ENCODE measurements at places on chromosomes 3 and 15.

GRCh38 chr3:144923046-144923775, 951.6 kb downstream of the DIPK2A start:
- DNase-seq: no peak

- DNase-seq: no peak
Observed at GRCh38 chr15:67917636-67918035, 77.8 kb upstream of the RNU6-1 start.

GRCh38 chr3:99579246-99579645, 59.1 kb upstream of the COL8A1 start:
- no peak for DNase-seq

DNA sequence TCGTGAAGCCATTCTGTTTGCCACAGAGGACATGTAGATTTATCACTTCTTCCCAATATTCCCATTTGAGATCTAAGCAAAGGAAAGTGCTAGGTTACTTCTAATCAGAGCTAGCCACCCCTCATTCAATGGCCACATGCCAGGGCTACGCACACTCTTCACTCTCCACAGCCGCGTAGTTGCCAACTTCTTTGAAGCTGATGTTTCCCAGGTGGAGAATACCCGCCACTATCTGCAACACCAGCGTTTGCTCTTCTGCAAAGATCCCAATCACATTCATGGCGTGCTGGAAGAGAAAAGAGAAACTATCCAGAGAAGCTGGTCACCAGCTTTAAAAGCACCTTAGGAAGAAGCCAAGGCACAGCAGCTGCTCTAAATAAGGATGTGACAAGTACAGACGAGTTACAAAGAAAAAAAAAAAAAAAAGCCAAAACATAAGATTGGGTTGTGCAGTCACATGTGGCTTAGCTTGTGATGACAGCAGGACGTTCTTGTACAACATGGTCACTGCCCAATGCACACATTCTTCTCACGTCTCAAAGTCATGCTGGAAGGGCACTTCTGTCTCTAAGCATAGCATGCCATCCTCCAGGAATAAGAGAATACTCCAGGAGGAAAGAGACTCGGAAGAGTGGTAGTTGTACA, 16.4 kb downstream of the LDHAL6B start:
- no peak for DNase-seq

DNA sequence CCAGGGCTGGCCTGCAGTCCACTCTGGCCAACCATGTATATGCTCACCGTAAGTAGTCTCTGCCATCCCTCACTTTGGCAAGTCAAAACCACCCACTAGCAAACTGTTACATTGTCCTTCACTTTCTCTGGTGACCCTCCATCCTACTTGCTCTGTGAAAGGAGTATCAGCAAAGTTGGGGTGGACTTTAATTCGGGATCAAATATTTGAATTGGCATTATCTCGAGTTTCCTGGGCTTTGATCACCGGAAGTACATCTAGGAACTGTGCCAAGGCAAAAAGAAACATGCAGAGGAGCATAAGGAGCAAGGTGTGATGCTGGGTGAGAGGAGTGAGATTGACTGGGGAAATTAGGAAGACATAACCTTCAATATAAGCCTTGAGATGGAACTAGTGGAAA, 188.9 kb upstream of the P2RY1 start:
- DNase-seq: no peak

DNA sequence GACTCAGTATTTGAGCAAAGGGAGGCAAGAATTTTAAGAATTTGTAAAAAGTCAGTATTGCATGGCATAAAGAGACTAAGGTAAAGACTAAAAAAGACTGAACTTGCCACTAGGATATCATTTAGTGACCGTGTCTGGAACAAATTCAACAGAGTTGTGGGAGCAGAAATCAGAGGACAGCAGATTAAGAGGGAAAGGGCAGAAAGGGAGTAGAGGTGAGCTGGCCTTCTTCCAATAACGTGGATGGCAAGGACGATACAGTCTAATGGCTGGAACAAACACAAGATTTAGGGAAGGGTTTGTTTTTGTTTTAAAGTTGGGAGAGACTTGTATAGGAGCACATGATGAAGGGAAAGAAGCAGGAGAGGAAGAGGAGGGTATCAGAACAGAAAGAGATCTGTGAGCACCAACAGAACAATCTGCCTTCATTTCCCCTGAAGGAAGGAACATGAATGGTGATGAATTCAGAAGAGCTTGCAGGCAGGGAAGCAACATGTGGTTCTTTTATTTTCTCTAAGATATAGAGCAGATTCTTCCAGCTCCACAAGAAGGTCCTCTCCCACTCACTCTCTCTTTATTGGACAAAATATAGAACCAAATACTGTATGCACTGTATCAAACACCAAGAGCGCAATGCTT, 8.6 kb downstream of the VGLL4 start:
- DNase-seq: no peak

- no peak for DNase-seq
Observed at GRCh38 chr3:99895131-99895696, 77.6 kb downstream of the CMSS1 start.

DNA sequence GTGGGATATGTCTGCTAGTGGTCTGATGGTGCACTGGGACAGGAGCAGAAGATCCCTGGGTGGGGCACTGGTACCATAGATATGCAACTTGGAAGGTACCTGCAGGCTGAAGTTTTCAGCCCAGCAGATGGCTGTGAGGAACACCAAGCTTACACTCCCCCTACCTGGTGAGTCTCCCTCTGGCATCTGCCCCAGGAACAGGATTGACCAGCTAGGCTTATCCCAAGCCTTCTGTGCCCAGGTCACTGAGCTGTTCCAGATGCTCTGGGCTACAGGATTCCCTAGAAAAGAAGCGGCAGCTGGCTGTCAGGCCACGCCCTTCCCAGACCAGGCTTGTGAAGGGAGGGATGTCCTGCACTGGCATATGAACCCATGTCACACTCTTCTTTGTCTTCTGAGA, 1130.0 kb downstream of the NAALADL2 start:
- DNase-seq: no peak

DNA sequence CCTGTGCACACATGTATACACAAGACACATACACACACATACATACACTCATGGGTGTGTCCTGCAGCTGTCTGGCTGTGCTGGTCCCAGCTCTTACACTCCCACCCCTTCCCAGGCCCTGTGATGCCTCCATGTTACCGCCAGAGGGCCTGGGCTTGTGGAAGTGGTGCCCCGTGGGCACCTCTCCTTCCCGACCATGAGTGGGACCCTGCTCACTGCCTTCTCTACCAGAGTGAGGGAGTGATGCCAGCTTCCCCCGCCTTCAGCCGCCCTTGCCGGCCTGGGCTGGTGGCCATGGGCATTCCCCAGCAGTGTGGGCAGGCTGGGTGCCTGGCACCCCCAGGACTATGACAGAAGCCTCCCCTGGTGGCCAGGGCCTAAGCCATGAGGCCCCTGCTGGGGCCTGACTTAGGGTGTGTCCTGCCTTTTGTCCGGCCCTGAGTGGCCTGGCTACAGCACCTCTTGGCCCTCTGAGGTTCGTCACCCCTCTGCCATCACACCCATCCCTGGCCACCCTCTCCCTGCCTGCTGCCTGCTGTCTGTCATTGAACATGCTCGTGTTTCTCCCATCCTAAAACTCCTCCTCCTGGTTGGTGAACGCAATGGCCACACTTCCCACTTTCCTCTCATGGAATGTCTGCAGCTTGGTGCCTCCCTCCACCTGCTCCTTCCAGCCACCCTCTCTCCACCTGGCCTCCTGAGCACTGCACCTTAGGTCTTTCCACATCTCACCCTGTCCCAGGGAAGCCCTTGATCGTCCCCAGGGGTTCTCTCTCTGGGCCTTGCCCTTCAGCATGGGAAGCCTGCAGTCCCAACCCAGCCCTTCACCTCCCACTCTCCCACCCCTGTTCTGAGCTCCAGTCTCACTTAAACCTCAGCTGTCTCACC, 14.6 kb downstream of the HDAC11 start:
- DNase-seq: no peak

DNA sequence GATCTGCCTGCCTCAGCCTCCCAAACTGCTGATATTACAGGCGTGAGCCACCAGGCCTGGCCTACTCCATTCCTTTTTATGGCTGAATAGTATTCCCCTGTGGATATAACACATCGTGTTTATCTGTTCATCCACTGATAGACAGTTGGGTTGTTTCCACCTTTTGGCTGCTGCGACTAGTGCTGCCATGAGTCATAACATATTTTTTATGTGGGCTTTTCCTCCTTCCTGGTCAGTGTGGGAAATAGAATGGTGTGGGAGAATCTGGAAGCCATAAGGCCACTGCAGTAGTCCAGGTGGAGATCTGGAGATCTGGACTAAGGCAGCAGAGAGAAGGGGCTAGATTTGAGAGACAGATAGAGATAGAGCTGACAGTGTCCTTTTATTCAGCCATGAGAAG, 16.2 kb downstream of the LCMT2 start:
- DNase-seq: no peak

GRCh38 chr3:72663429-72663828, 184.8 kb downstream of the SHQ1 start:
- no peak for DNase-seq

GRCh38 chr3:67381667-67382272, 272.6 kb downstream of the SUCLG2 start:
- no peak for DNase-seq

DNA sequence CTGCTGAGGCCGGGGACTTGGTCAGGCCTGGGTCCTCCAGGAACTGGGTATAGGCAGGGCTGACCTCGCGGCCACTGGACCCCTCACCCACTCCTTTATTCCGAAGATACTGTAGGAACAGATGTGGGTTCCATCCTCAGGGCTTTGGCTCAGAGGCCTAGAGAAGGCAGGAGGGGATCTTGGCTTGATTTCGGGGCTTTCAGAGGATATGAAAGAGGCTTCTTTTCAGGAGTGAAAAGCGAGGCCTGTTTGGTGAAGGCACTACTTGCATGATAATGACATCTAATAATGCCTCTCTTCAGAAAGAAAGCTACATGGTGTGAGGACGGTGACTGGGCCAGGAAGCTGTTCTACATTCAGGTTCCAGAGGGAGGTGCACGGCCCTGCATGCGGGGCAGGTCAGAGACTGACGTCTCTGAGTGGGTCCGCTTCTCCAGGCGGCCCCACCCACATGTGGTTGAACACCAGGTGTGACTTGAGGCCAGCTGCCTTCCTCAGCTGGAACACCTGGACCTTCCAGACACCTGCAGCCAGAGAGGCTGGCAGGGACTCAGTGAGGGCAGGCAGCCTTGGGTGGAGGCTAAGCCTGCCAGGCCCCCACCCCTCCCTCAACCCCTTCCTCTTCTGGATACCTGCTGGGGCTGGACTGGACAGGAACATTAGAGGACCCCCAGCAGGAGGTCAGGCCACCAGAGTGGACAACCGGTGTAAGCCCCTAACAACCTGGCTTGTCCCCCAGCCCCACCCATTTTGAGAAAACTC, 31.1 kb upstream of the HHATL start:
- DNase-seq: no peak

GRCh38 chr3:125186261-125186787, 26.2 kb downstream of the SLC12A8 start:
- no peak for DNase-seq

GRCh38 chr15:43105077-43105736, 631 bp downstream of the UBR1 start:
- DNase-seq: no peak

GRCh38 chr3:44184319-44184953, 57.2 kb upstream of the TOPAZ1 start:
- no peak for DNase-seq

GRCh38 chr3:135325726-135326235, 530.7 kb downstream of the EPHB1 start:
- DNase-seq: no peak

DNA sequence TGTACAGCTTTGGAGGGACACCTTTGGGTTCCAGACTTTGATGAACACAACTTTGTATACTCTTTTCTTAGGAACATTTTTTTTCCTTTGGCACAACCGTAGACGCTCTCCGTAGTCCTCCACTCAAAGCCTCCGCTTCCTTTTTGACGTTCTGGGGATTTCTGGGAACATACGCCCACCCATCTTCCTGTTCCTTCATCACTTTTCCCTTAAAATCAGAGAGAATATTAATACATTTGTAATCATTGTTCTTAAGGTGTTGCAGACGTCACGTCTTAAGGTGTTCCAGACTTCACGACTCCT, 405 bp upstream of the SPG21 start:
- DNase-seq: no peak

Measured in bone marrow (tissue), 2 donors.